ENCODE measurements at places on chromosomes 11 and 22. TPM values are rescaled to one million over a fixed set of nuclear protein-coding genes. Genes with fewer than 3 reads are reported as not detected.
A peak's percentile ranks its signal among the peaks of the same experiment; 100 is the strongest.

DNA sequence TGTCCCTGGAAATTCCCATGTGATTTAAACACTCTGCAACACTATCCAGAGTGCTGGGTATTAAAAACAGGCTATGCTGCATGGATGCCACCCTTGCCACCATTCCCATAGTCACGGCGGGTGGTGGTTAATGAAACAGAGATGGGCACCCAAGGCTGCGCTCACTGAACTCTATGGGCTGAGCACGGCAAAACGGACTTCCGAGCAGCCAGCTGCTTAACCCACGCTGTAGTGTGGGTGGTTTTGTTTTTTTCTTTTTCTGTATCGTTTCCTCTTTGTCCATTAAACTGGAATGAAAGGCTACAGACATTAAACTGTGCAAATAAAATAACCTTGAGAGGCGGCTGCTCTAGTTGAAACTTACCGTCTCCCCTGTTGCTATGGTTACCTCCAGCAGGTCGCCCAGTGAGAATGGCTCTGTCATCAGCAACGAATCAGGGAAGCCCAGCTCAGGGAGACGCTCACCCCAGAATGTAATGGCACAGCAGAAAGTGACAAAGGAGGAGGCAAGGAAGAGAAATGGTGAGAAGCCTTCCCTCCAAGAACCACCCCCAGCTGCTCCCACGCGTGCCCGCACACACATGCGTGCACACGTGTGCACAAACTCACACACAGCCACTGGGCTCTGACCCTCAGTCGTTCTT, 102.1 kb downstream of the C11orf91 start:
- no peak overlapping the region for H3K4me3 ChIP-seq
- no peaks in the 10 kb centered on the region for H3K36me3 ChIP-seq
- no peak for DNase-seq

DNA sequence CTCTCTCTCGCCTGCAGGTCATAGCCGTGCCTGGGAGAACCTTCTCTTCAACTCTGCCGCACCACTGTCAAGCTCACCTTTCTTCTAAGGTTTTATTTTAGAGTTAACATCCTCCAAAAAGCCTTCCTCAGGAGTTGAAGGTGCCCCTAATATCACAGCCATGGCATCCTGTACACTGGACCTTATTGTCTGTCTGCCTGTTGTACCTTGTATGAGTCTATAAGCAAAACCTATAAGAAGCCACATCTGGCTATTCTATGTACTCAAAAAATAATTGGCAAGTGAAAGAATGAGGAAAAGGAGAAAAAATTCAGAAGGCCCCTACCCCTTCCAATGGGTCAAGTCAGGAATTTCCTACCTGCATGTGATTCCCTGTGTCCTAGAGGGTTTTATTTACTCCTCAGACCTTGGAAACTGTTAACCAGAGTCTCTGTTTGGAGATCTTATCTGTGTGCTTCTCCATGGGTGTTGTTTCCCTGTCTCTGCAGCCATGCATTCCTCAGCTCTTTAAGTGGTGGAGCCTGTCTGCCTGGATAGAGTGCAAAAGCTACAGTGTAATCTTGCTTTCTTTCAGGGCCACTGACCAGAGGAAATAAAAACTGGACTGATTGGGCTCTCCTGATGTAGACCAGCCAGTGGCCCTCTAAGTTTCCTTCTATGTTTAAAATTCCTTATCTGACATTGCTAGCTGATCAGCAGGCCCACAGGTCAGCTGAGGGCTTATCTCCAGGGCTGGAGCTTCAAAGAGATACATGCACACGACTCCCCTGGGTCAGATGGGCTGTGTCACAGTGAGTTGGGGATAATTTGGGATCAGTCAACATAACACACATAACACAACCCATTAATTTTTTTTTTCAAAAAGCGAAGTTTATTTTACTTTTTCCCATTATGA, 37.6 kb upstream of the TMEM135 start:
- H3K4me3 ChIP-seq, result no peak overlapping the region
- peaks cover 2% of the 10 kb centered on the region for H3K27me3 ChIP-seq
- DNase-seq, result no peak

DNA sequence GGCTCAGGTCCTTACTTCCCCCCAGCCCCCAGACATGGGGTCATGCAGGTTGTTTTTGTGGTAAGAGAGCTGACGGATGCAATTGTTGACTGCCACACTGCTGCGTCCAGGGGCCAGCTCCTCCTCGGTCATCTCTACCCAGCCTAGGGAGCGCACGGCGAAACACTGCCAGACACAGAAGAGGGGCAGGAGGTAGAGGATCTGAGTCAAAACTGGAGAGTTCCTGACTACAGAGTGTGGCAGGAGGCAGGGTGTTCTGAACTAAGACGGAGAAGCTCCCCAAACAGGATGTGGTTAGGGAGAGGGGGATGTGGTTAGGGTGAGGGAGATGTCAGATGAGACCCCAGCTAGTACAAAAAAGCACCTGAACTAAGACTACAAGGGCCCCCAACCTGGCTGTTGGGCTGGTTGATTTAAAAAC, 12.3 kb downstream of the SMPD1 start:
- peaks cover 75% of the 10 kb centered on the region for H3K4me1 ChIP-seq
- peaks cover 12% of the 10 kb centered on the region for H3K36me3 ChIP-seq
- DNase-seq, result peak; percentile 92
- peak overlapping the region; percentile 50 for H3K4me3 ChIP-seq
- H3K27me3 ChIP-seq, result no peaks in the 10 kb centered on the region
- H3K27ac ChIP-seq, result peak overlapping the region; percentile 93

DNA sequence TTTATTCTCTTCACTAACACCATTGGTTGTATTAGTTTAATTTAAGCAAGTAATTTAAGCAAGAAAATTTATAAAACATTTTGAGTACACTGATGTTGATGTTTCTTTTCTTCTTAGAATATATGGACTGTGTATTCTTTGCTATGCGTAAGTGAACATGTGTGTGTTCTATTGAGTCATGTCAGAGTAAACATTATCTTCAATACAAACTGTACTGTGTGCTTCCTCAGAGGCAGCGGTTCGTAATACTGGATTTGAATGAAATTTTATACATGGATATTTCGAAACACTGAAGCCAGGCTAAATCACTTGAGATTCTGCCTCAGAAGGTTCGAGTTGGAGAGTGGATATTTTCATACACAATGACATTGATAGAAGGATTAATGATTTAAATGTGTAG, 452.6 kb downstream of the LUZP2 start:
- H3K36me3 ChIP-seq, result no peaks in the 10 kb centered on the region
- H3K27ac ChIP-seq, result no peak overlapping the region
- H3K4me1 ChIP-seq, result no peaks in the 10 kb centered on the region
- H3K4me3 ChIP-seq, result no peak overlapping the region

The PRMT3 gene
- total RNA-seq, result 33.3 TPM
